ENCODE measurements at places on chromosomes 3 and 15.

GRCh38 chr15:33955945-33956344 is 12.4 kb upstream of the CHRM5 start:
- no peak for DNase-seq

- no peak for DNase-seq
Observed at GRCh38 chr3:146581080-146581601, 24.0 kb downstream of the PLSCR5 start.

GRCh38 chr3:125052624-125053303 is 3.0 kb downstream of the HEG1 start:
- no peak for DNase-seq

DNA sequence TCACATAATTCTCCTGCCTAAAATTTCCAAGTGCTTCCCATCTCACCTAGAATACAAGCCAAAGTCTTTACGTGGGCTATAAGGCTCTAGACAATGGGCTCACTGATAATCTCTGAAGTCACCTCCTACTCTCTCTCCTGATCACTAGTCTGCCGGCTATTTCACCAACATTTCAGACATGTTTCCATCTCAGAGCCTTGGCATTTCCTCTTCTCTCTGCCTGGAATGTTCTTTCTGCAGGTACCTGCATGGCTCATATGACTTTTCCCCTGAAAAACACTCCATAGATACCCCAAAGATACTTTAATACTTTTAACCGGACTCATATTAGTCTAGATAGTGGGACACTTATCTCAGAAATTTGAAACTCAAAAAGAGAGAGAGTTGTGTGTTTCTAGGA is 32.7 kb downstream of the CD200 start:
- no peak for DNase-seq

DNA sequence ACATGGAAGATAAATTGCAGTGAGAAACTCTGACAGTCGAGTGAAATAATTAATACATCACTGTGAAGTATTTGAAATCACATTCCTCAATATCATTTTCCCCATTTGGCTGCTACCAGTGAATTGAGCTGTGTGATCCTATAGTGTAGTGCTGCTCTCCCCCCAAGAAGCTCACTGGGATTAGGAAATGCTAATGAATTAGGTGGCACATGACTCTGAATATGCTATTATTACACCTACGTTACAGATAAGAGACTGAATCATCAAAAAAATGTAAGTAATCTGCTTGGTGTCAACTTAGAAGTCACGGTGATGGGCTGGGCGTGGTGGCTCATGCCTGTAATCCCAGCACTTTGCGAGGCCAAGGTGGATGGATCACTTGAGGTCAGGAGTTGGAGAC is 34.7 kb upstream of the SYNM start:
- no peak for DNase-seq

DNA sequence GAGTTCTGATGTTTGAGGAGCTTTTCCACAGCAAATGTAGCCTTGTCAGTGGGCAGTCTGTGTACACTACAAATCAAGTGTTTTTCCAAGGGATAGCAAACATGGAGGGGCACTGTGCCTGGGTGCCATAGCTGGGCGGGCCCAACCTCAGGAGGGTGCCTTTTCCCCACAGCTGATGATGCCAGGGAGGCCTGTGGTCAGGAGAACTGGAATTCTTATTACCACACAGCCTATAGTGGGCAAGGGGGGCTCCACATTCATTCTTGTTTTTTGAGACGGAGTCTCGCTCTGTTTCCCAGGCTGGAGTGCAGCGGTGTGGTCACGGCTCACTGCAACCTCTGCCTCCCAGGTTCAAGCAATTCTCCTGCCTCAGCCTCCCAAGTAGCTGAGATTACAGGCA is 41.8 kb downstream of the SYNM start:
- no peak for DNase-seq

GRCh38 chr15:91124132-91124531 is 24.1 kb downstream of the SV2B start:
- DNase-seq: no peak

DNA sequence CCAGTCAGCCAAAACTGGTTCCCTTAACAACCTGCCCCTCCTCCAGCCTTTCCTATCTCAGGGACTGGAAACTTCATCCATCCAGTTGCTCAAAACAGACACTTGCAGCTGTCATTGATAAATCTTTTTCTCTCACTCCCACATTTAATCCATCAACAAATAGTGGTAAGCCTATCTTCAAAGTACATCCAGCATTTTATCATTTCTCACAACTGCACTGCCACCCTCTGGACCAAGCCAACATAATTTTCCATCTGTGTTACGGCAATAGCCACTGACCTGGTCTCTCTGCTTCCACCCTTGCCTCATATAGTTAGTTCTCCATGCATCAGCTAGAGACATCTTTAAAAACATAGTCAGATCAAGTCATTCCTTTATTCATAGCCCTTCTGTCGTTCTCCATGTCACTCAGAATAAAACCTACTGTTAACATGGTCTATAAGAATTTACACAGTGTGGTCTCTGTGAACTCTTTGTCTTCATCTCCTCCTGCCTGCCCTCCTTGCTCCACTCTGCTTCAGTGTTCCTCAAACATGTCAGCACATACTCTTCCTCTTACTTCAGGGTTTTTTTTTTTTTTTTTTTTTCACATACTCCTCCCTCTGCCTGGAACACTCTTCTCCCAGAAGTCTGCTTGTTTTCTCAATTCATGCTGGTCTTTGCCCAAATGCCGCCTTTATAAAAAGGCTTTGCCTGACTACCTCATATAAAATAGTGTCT is 102.5 kb upstream of the COL6A5 start:
- DNase-seq: no peak

DNA sequence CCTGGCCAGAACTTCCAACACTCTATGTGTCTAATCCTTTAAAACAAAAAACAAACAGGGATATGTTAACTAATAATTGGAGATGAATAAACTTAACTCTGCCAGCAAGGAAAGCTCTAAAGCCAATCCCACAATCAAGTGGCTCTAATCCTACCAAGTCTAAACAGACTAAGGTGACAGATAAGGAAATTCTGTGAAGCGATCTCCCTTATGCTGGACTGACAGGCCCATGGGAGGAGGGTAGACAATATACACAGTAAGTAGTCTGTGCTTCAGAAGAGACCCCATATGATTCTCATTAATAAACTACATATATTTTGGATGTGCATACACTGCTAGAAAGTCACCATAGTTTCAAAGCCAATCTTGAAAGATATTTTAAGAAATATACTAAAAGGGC is 10.1 kb downstream of the VPS13C start:
- no peak for DNase-seq

DNA sequence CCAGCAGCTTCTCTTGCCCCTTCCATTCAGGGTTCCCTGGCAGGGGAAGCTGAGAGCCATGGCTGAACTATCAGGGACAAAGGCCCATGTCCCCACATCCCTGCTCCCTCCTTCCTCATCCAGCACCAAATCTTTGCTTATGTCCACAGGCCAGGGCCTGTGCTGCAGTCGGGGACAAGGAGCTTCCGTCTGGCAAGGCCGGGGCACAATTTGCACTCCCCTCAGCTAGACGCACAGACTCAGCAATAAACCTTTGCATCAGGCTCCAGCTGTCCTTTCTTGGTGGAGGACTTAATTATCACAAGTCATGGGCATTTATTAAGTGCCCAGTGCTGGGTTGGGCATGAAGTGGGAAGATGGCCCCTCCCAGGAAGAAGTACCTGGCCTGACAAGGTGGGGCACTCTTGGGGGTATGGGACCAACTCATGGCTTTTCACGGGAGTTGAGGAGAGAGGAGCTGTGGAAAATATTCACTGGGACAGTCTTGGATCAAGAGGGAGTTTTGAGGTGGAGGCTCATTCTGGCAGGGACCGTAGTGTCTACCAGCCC is 4.9 kb downstream of the GNAT1 start:
- no peak for DNase-seq

DNA sequence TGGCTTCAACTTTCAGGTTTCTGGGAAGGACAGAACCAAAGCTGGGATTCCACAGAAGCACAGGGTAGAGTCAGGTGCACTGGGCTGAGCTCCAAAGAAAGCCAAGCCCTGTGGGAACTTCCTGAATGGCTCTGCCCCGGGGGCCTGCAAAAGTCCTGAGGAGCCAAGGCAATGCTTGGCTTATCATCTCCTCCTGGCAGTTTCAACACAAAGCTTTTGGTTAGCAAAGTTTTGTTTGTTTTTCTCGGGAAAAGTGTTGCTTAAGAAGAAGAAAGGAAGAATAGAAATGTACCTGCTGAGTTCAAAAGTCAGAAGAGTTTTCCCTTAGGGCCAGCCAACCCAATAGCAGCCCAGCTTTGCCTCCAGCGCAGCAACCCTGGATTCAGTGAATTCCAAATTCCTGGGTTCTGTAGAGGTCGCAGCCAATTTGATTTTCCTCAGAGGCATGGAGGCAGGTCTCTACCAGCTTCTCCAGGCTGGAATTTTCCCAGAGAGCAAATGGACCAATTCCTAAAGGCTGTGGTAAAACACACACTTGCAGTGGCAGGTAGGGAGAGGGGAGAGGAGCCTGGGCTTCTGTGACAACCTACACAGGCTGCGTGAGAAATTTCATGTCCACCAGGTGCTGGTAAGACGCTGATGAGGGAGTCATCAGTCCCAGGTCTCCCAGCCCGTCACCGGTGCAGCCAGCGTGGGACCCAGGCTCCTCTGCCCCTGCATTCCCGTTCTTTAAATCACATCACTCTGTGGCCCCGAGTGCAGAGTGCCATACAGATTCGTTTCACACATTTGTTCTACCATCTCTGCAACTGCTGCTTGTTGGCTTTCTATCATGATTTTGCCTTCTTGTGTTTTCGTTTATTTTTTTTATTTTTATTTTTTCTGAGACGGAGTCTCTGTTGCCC is 54.3 kb upstream of the SNRPA1 start:
- DNase-seq: no peak

DNA sequence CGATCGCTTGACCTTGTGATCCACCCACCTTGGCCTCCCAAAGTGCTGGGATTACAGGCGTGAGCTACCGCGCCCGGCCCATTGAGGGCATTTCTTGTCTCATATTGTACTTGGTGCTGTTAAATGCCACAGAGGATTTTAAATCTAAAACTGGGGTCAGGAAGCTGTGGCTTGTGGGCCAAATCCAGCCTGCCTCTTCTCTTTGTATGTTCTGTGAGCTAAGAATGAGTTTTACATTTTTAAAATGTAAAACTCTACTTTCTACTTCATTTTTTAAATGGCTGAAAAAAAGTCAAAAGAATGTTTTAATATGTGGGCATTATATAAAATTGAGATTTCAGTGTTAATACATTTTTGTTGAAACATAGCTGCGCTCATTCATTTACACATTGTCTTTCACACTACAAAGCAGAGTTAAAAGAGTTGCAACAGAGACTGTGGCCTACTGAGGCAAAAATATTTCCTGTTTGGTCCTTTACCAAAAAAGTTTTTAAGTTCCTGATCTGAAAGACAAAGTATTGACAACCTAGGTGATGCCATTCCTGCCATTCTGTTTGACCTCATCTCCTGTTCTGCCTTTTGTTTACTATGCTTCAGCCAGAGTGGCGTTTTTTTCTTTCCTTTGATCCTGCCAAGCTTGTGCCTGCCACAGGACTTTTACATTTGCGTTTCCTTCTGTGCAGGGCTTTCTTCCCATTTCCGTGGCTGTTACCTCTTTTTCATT is 50.4 kb downstream of the PDCD6IP start:
- no peak for DNase-seq

DNA sequence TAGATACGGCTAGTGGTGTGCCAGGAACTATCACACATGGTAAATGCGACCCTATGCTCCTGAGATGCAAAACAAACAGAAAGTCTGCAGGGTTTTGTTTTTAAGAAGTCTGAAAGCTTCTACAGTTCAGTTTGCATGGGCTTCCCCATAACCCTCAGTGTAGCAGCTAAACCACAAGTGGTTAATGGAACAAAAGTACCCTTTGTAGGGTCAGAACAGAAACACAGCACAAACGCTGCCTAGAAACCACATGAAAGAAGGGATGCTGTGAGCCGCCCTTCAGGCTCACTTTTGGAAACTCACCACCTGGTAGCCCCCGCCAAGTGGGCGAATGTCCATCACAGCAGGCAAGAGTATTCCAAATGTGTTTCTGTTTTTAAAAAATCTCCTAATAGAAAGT is 46.2 kb downstream of the CTDSPL start:
- DNase-seq: no peak

DNA sequence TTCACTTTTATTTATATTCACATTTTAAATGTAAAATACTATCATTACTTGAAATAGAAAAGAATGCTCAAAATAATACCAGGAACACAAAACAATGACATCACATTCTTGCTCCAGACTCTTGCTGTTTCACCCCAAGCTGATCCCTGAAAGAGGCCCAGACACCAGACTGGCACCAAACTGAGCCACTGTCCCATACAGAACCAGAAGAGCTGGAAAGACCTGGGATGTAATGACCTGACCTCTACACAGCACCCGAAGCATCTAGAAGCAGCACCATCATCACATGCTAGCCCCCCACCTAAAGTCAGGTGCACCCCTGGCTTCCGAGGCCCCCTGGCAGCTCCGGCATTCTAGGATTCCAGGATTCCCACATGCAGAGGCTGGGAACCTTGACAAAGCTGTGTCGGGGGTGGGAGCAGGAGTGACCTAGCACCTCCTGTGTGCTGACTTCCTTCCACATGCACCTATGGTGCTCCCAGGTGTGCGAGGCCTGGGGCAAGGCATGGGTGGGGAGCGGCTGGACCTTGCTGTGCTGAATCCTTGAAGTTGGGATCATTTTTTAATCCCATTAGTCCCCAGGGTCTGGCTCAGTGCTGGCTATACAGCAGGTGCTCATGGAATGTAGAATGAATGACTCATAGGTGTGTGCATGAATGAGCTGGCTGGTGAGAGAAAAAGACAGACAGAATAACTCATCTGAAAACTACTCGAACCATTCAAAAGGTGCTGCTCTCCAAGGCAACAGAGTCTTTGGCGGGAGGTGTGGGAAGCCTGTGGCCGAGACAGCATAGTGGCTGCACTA is 144.7 kb upstream of the IQSEC1 start:
- no peak for DNase-seq

DNA sequence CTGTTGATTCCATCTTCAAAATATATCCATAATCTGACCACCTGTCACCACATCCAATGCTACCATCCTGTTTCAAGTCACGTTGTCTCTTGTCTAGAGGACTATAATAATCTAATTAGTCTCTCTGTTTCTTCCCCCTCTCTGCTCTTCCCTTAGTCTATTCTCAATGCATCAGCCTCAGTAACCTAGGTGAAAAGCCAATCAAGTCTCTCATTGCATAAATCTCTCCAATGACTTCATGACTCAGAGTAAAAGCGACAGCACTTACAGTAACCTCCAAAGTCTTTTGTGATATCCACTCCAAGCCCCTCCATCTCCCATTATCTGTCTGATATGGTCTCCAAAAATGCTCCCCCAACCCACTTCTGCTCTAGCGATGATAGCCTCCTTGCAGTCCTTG is 7.2 kb downstream of the UBA3 start:
- DNase-seq: no peak

DNA sequence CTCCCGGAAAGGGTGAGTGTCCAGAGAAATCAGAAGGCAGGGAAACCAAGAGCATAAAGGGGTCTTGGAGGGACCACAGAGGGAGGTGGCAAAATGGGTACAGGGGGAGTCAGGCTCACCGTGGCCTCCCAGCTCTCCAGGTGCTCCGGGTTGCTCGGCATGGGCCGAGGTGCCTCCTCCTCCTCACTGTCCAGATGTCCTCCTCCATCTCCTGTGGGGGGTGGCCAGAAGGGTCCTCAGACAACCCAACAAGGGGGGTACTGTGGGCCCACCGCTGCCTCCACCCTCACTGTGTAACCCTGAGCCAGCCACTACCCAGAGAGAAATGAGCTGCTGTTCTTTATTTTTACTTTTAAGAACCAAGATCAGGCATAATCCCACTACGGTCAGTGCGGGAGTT is 30.4 kb upstream of the OR4F6 start:
- DNase-seq: no peak

GRCh38 chr3:156751461-156752025 is 74.6 kb upstream of the LEKR1 start:
- no peak for DNase-seq

- DNase-seq: no peak
Observed at GRCh38 chr3:61772456-61772855, 211.1 kb downstream of the PTPRG start.

All from stimulated activated CD4-positive, alpha-beta T cell treated with anti-CD3 and anti-CD28 coated beads, Interleukin-12 subunit alpha, Interleukin-12 subunit beta, amount 100 ng/mL, for 24 hours (primary cell).